Stimulated activated CD4-positive, alpha-beta T cell treated with anti-CD3 and anti-CD28 coated beads, Interleukin-12 subunit alpha, Interleukin-12 subunit beta, amount 100 ng/mL, for 48 hours (primary cell): ENCODE measurements at places on chromosomes 16 and 17.

- DNase-seq = no peak
Observed at GRCh38 chr16:86026916-86027315, 128.0 kb downstream of the IRF8 start.

DNA sequence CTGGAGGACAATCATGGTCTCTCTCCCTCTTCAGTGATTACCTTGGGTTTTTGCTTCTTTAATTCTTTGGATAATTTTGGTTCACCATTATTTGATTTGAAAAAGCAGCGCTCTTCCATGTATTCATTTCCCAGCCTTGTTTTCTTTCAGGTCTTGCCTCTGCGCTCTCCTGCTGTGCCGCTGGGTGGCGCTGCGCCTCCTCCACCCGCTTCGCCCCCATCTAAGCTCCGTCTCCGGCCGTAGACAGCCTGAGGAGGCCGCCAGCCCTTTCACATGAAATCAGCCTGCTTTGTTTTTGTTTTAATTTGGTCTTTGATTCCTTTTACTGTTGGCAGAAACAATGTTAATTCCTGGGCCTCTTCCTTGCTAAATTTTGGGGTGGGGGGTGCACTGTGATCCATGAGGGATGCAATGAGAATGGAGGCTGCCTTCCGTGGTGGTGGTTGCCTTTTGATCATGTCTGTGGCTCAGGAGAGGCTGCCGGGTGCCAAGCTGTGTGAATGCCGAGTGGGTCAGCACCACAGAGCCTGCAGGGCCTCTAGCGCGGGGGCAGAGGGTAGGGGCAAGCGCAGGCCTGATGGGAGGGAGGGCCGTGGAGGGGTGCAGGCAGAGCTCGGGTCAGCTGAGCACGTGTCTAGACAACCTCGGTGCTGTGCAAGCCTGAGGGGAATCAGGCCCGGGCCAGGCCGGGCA is 64.1 kb downstream of the PLD6 start:
- DNase-seq = peak; percentile 41

DNA sequence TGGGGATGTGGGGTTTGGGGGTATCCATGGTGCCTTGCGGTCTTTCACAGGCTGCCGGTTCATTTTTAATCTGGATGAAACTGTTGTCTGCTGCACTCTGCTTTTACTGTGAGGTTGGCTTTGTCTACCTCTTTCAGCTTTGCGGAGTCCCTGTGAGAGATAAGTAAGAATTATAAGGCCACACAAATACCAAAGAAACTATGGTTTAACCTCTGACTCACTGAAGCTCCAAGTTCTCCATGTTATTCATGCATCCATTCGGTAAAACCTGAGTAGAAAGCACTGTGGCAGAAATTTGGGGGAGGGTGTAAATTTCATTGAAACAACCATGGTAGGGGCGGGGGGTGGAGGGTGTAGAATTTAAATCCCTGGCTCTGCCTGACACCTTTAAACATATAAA is 30.5 kb downstream of the KIAA0753 start:
- no peak for DNase-seq

DNA sequence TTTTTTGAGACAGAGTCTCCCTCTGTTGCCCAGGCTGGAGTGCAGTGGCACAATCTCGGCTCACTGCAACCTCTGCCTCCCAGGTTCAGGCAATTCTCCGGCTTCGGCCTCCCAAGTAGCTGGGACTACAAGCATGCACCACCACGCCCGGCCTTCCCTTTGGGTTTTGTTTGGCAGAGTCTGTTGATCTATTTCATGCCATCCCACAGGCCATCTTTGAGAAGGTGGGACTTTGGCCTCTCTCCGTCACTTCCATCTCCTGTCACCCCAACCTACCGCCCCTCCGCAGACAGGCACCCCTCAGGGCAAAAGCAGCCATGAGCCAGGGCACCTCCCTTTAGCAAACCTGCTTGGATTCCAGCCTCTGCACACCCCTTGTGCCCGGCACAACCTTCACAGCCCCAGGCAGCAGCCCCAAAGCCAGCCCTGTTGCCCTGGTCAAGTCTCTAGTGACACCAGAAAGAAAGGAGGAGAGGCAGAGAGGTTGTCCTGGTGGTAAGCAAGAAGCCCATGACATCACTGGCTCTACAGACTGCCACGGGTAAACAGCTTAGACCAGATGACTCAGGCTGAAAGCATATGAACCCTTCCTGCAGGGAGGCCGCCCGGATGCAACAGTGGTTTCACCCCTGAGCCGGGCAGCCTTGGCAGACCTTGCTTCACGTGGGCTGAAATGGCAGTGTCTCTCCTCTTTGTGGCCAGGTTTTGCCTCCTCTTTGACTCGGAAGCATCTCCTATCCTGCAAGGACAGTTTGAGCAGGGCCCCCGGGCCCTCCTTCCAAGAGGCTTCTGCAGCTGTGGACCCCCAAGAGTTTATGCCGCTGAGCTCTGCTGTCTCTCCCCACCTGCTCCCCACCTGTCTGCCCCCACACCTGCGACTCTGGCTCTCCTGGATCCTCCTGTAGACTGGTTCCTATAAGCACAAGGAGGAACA is 8.1 kb upstream of the TIMP2 start:
- DNase-seq = peak; percentile 46

DNA sequence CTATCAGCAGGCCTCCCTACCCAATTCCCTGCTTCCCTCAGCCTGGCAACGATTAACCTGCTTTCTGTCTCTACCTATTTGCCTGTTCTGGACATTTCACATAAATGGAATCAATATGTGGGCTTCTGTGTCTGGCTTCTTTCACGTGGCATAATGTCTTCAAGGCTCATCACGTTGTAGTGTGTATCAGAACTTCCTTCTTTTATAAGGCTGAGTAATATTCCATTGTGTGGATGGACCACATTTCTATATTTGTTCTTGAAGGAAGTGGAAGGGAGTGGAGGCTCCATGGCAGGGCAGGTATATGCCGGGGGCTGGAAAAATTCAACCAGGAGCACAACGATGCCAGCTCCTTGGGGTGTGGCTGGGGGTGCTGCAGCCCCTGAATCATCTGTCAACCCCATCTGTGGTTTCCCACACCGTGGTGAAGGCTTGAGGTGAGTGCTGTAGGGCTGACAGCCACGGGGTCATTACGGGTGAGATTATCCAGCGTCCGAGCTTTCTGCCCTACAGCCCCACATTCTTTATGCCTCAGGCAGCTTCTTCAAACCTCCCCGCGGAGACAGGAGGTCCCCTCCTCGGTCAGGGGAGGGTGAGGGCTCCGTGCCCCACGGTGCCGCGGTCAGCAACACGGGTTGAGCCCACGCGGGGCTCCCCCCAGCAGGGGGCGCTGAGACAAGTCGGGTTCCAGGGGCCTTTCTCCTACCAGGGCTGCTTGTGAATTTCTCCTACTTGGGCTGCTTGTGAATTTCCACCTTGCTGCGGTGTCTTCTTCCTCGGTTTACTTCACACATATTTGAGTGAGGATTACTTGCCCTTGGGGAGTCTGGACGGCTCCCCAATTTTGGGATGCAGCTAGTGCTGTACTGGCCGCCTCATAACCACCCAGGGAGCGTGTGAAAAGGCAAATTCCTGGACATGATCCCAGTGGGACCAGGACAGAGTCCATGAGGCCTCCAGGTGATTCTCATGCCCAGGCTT is 18.3 kb upstream of the WFIKKN2 start:
- DNase-seq = peak; percentile 48

- DNase-seq = no peak
Observed at GRCh38 chr16:88690341-88691128, 4.2 kb upstream of the SNAI3 start.

DNA sequence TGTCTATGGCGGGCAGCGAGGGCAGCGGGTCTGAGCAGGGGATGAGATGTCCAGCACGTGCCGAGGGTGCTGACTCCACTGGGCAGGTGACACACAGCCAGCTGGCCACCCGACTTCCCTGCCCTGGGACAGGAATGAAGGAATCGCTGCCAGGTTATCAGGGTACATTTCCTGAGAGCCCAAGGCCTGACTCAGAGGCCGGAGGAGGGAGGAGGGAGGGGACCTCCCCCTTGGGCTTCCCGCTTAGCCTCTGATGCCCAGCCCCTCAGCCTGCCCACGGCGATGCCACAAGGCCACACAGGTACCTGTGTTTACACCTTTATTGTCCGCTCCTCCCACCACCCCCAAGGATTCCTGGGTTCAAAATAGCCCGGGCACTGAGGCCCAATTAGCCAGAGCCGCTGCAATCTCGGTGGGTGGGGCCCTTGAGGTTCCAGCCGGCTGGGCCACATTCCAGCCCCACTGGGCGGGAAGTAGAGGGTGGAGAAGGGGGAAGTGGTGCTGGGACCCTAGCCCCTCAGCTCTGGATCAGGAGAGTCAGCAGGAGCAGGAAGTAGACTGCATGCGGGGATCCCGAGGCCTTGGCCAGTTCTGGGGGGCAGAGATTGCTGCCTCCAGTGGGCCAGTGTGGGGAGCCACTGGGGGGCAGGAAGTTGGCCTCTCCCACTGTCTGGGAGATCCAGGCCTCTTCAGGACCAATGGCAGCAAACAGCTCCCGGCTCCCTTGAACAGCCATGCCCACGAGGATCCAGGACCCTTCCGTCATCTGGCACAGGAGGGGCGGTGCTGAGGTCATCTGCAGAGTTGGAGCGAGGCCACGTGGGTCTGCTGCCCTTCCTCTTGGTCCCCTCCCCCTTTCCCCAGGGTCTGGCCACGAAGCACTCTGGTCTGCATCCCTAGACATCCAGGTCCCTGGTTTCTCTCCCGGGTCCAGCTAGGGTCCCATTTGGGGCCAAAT is 3.4 kb upstream of the PRSS8 start:
- no peak for DNase-seq

DNA sequence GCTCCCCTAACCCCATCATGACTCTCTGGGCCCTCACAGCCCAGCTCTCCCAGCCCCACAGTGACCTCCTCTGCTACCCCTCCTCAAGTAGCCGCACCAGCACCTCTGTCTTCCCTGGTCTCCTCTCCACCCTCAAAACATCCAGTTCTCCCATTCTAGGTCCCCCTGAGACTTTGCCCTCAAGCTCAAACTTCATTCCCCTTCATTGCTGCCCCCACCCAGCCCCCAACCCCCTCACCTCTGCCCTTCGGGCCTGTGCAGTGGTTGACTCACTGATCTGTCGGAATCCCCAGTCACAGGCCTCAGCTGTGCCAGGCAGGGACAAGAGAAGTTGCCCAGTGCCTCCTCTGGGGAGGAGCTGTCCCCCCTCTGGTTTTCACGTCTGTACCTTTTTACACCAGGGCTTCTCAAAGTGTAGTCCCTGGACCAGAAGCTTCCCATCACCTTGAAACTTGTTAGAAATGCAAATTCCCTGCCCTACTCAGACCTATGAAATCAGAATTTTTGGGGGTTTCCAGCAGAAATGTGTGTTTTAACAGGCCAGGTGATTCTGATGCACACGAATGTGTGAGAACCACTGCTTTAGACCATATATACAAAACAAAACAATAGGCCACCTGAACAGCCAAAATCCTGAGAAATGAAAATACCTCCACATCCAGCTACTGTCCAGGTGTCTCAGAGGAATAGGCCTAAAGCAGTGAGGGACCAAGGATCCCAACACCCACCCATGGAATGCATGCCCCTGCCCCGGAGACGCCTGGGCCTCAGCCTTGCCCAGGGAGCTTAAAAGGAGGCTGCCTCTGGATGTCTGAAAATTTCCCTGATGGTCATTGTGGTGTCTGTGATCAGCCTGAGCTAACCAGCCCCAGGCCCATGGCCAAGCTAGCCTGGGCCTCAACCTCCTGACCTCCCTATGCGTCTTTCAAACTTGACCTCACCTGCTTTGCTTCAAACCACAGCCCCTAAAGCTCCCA is 853 bp upstream of the DOK4 start:
- no peak for DNase-seq

GRCh38 chr16:73143576-73144422 is 95.9 kb upstream of the ZFHX3 start:
- DNase-seq = no peak

- no peak for DNase-seq
Observed at GRCh38 chr16:11213373-11213772, 42.6 kb downstream of the SOCS1 start.

DNA sequence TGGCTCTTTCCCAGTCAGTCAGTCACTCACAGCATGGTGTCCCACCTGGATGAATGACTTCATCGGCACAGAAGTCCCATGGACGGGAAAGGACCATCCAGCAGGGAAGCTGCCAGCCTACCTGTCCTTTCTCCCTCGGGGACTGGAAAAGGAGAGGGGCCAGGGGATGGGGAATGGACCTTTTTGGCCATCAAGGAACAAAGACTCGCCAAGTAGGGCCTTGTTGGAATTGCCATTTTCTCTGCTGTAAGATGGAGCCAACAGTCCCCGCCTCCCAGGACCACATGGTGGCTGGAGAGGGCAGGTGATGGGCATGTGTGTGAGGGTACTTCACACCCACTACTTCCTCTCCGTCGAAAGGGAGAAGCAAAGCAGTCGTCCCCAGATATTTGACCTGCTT is 67.8 kb upstream of the LHX1 start:
- no peak for DNase-seq

- DNase-seq = no peak
Observed at GRCh38 chr17:7560172-7561027, 1.3 kb upstream of the SENP3 start.
